ENCODE measurements at places on chromosomes 5 and 9.

GRCh38 chr5:171776213-171776612 is 9.4 kb upstream of the SMIM23 start:
- no peak for DNase-seq

- DNase-seq, result no peak
Measured at GRCh38 chr5:97245386-97245785, 62.3 kb upstream of the RIOK2 start.

- no peak for DNase-seq
Measured at GRCh38 chr5:11047030-11047429, 286.0 kb upstream of the DAP start.

- DNase-seq, result no peak
Measured at GRCh38 chr5:127056896-127057295, 16.4 kb downstream of the C5orf63 start.

DNA sequence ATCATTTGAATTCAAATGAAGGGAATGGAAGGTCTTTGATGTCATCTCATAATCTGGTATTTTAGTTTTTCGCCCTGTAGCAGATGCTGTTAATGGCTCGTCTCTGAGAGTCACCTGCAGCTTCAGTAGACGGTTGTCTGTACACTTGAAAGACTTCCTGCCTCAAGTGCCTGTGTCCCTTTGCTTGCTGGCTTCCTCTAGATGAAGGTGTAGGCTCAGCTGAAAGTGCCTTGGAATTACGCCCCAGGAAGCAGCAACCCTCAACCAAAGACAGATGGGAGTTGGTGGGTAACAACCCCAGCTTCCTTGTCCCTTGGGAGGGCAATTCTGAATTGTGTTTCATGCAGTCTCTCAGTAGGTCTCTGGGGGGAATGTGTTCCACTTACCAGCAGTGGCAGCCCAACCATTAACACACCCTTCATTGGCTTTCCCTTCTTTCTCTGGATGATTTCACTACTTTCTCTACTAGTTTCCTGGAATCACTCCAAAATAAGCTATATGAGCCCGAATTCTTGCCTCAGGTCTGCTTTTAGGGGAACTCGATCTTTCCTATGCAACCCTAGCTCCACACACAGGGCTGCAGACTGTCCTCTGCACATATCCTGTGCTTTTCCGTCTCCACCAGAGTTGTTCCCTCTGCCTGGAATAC is 395.6 kb downstream of the DMAC1 start:
- DNase-seq, result no peak

DNA sequence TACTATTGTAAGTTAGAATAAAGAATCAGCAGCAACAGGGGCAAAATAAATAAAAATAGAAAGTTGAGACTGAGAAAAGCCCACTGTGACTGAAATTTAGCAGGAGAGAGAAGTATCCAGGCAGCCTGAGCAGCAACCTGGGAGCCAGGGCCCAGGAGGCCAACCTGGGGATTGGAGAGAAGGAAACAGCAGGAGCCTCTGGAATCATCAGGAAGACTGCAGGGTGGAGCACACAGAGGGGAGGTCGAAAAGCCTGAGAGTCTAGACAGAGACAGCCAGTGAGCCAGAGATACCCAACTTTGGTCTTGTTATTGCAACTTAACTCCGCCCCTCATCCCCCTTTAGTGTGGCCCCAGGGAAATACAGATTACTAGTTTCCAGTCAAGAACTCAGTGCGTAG is 98.6 kb downstream of the SLC1A3 start:
- no peak for DNase-seq

DNA sequence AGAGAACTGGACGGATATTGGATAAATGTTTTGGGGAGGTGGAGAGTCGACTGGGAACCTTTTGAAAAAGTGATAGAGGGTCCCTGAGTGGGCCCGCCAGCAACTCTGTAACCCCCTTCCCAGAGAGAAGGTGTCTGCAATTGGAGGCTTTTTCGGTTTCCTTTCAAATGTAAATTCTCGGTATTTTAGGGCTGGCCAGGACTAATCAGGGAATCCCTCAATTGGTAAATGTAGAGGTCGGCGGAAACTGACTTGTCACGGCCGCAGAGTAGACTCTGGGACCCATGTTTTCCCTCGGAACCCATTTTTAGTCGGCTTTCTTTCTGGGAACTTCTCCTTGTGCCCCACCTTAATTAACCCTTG is 524 bp downstream of the CCNB1 start:
- peak; percentile 42 for DNase-seq

- DNase-seq, result no peak
Measured at GRCh38 chr5:1933364-1934055, 50.8 kb upstream of the IRX4 start.

DNA sequence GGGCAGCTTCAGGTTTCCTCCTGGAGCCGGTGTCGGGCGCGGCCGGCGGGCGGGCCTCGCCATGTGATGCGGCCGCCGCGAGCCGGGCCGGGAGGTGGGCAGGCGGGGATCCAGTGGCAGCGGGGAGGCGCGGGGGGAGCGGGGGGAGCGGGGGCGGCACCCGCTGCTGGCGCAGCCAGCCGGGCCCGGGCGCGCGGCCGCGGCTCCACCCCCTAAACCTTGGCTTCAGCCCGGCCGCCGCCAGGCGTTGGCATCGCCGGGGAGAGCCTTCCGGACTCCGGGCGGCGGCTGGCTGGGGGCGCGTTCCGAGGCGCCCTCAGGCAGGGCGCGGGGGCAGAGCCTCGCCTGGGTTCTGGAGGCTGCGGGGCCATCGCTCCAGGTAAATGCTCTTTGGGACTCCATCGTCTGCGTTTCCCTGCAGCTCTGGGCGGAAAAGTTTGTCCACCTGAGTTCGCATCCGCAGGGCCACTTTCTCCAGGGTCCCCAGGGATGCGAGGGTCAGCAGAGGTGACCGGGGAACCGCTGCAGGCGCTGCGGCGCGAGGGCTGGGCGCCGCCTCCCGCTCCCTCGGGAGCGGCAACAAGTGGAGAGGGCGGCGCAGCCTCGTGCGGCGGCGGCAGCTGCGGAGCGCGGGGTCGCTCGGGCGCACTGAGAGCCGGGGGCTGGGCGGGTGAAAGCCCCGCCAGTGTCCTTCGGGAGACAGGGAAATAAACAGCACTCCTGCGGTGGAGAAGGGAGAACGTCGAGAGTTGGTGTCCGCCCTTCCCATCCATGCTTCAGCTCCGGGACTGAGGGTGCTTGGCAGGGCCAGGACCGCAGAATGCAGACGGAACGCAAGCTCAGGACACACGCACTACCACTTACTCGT is at the start of gene ARHGEF28:
Gene ARHGEF28, plus strand, starts transcription at position 253 of the 868 bp plus-strand sequence. CDS start 58,656 bp downstream, outside the sequence.
- DNase-seq, result no peak

DNA sequence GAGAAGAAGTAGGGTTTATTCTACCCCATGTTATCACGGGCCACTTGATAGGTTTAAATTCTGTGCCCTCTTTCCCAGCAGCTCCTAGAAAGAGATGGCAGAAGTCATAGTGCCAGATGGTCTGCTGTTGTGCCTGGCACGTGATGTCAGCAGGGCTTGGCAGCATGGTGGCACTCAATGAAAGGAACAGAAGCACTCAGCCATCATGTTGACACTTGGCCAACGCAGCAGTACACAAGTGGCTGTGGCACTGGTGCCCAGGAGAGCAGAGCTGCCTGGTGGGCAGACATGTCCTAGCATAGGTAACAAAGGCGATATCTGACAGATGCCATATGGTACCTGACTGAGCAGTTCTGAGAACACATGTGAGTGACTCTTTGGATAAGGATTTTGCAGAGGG is 796.4 kb upstream of the ACO1 start:
- no peak for DNase-seq

GRCh38 chr5:167940911-167941310 is 350.5 kb upstream of the WWC1 start:
- no peak for DNase-seq

DNA sequence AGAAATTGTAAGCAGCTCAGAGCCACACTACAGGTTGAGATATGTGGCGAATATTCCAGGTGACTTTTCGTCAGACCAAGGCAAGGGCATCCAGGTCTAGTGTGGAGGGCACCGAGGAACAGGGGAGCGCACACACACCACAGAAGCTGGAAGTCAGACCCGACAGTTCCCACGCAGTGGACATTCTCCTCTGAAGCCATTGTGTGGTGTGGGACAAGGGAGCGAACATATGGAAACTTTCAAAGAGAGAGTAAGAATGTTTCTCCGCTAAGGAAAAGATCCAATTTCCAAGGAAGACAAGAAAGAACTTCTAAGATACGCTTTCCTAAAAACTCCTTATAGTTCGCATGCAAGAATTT is 141.4 kb upstream of the OTULINL start:
- DNase-seq, result no peak

GRCh38 chr5:139137697-139138096 is 60.5 kb downstream of the SIL1 start:
- no peak for DNase-seq

DNA sequence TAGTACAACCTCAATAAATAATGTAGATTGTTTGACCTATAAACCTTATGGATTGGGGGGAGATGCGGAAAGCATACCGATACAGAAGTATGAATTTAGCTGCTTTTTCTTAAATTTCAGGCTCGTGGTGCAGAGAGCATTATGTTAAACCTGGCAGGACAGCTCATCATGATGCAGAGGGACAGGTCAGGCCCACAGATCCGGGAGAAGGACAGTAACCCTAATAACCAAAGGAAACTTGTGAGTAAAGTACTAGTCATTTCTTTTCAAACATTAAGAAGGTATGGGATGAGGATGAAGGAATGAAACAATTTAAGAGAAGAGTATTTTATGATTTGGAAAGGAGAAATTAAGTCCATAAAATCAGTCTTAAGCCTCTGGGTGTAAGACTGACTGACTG is 70.5 kb downstream of the ERMP1 start:
- no peak for DNase-seq

GRCh38 chr9:20552874-20553557 is 69.3 kb downstream of the MLLT3 start:
- DNase-seq, result peak; percentile 47

GRCh38 chr9:70053864-70054263 is 10.2 kb downstream of the MAMDC2 start:
- no peak for DNase-seq

- DNase-seq, result no peak
Measured at GRCh38 chr5:111143910-111144309, 51.8 kb downstream of the WDR36 start.

GRCh38 chr9:88310310-88310980 is 77.8 kb upstream of the SPIN1 start:
- DNase-seq, result no peak

GRCh38 chr9:94944626-94945025 is 218.1 kb downstream of the AOPEP start:
- DNase-seq, result no peak

DNA sequence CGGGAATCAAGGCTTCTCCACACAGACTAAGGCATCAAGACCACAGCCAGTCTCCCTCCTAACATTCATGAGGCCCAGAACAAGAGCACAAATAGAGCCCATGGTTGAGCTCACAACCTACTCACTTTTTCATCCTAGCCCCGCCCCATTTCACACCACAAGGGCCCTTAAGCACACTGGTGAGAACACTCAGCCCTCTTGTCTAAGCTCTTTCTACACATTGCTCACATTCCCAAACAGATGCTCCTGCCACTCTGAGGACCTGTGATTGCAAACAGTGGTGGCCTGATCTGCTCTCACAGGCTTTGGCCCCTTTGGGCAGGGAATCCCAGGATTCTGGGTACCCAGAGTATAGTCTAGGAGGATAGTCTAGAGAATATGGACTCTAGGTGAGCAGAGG is 54.0 kb downstream of the FEM1C start:
- no peak for DNase-seq

DNA sequence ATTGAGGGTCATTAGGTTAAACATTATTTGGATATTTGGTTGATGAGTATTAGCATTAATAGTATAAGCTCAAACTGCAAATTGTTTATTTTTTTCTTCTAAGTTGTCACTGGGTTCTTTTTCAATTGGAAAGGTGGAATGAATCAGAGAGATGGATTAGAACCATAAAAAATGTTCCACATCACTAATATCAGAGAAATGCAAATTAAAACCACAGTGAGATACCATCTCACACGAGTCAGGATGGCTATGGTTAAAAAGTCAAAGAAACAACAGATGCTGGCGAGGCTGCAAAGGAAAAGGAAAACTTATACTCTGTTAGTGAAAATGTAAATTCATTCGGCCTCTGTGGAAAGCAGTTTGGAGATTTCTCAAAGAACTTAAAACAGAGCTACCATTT is 122.8 kb downstream of the CCDC192 start:
- DNase-seq, result no peak

GRCh38 chr5:174825587-174825986 is 101.2 kb downstream of the MSX2 start:
- DNase-seq, result no peak

- no peak for DNase-seq
Measured at GRCh38 chr5:41067714-41068568, 3.2 kb downstream of the MROH2B start.

DNA sequence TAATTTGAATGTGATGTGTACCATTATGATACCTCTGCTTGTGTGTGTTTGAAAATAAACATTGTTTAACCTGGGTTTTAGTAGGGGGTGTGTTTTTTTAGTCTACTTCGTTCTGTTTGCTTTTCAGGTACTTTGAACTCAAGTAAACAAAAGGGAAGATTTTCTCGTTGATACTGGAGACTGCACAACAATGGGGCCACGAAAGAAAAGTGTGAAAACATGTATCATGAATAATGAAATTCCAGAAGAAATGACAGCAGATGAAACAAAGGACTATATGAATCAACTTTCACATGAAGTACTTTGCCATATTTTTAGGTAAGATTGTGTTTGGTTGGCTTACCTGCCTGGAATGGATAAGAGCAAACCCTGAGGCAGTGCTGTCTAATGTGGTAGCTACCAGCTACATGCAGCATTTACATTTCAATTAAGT is 10.8 kb downstream of the FBXO38 start:
- no peak for DNase-seq

GRCh38 chr5:56412601-56413379 is 179.7 kb upstream of the ANKRD55 start:
- no peak for DNase-seq

DNA sequence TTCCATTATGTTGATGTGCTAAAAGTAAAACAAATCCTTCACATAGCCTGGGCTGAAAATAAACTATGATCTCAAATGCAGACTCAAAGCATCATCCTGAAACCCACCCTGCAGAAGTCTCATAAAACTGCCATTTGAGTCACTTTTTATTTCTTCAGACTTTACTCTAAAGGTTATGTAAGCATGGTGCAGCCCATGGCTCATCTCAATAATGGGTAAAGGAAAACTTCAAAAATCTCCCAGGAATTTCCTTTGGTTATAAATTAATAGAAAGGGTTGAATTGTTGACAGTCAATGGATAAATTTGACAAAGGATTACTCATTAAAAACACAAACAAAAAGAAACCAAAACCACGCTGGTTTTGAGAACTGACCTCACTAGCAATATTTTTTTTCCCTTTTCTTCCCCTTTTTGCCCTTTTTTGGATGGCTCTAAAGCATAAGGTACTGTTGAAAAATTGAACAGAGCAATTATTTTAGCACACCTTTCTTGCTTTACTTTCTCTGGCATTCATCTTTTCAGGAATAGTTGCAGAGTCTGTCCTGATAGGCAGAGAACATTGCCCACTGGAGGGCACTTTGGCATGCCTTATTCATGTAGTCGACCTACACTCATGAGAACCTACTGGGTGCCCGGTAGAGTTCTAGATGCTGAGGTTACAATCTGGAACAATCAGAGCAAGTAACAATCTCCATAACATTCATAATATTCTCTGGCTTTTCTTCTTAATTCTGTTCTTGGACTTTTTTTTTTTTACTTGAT is 191.4 kb downstream of the TMEM167A start:
- no peak for DNase-seq

GRCh38 chr9:134372581-134373267 is 46.5 kb downstream of the RXRA start:
- DNase-seq, result no peak

Data from activated CD8-positive, alpha-beta memory T cell treated with anti-CD3 and anti-CD28 coated beads, Interleukin-2, amount 10 ng/mL, durations not matched to agents 7 days and 5 days (primary cell).